NCI-H2029 (cell line): ENCODE measurements at places on chromosomes 2 and 18.

DNA sequence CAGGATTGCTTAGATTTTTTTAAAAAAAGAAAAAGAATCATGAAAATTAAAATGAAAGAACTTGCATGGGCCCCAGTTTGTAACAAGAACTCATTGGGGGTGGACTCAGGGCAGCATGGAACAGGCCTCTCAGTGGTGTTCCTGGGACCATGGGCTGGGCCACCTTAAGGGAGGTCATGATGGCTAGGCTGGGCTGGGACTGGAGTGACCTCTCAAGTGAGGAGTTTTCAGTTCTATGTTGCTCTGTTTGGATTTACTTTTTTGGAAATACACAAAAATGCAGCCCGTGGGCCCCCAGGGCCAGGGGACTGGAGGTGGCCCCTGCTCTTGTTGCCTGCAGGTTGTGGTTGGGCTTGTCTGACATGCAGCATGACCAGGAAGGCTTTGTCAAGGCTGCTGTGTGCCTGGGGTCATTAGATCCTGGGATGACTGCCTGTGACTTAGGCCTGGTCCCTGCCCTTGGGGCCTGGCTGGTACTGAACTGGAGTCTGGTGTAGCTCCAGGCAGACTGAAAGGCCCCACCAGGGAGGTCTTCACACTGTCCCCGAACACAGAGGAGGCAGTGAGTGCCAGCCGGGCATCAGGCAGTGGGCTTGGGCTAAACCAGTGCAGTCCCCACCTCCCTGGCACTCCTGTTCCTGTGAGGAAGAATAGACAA, 115.6 kb downstream of the GLI2 start:
- no peak for DNase-seq

DNA sequence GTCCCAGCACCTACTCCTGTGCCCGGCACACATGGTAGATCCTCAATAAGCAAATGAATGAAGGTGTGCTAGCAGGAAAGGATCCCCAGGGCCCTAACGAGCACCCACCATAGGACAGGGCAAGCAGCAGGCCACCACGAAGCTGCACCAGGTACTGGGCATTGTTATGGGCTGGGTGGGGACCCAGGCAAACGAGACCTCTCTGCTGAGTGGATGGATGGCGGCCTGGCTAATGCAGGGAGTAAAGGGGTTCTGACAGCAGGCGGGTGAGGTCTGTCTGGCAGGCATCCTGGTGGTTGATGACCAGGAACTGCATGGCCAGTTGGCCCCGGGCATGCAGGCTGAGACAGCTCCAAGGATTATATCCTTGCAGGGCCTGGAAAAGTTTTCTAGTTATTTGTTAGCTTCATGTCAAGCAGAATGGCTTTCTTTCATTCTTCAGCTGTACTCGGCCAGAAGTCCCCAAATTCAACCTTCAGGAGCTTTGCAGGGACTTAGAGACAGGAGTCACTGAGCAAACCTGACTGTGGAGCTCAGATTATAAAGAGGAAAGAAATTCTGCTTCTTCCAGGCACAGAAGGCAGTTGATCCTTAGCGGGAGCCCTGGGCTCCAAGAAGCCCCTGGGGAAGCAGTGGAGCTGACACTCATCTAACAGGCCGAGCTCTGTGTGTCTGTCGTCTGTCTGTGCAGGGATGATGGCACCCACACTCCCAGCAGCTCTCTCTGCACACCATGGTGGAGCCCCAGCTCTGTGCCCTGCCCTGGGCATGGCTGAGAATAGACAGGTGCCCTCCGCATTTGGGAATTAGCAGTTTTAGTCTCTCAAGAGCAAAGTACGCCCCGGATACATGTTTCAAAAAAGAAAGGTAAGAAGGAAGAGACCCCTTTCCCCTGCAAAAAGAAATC, 51.2 kb downstream of the SDC1 start:
- DNase-seq: no peak

GRCh38 chr2:105384216-105384615, 14.6 kb downstream of the FHL2 start:
- no peak for DNase-seq

- no peak for DNase-seq
Measured at GRCh38 chr2:173370198-173370597, 15.5 kb downstream of the CDCA7 start.

GRCh38 chr2:236157366-236157765, 10.8 kb downstream of the GBX2 start:
- DNase-seq: no peak

DNA sequence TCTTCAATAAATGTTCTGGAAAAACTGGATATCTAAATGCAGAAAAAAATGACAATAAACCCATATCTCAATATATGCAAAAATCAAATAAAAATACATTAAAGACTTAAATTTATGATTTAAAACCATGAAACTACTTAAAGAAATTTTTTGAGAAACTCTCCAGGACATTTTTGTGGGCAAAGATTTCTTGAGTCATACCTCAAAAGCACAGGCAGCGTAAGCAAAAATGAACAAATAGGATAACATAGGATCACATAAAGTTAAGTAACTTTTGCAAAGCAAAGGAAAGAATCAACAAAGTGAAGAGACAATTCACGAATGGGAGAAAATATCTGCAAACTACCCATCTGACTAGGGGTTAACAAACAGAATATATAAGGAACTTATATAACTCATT, 1545.5 kb downstream of the SUCLG1 start:
- no peak for DNase-seq

- no peak for DNase-seq
Measured at GRCh38 chr2:71504611-71505010, 51.2 kb downstream of the DYSF start.

- DNase-seq: peak; percentile 16
Measured at GRCh38 chr18:55406451-55406991, 181.5 kb downstream of the TCF4 start.

DNA sequence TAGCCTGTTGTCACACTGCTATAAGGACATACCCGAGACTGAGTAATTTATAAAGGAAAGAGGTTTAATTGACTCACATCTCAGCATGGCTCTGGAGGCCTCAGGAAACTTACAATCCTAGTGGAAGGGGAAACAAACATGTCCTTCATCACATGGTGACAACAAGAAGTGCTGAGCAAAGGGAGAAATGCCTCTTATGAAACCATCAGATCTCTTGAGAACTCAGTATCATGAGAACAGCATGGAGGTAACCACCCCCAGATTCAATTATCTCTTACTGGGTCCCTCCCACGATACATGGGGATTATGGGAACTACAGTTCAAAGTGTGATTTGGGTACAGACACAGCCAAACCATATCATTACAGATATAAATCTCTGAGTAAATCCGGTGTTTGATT, 148.7 kb downstream of the PRPF40A start:
- DNase-seq: no peak

DNA sequence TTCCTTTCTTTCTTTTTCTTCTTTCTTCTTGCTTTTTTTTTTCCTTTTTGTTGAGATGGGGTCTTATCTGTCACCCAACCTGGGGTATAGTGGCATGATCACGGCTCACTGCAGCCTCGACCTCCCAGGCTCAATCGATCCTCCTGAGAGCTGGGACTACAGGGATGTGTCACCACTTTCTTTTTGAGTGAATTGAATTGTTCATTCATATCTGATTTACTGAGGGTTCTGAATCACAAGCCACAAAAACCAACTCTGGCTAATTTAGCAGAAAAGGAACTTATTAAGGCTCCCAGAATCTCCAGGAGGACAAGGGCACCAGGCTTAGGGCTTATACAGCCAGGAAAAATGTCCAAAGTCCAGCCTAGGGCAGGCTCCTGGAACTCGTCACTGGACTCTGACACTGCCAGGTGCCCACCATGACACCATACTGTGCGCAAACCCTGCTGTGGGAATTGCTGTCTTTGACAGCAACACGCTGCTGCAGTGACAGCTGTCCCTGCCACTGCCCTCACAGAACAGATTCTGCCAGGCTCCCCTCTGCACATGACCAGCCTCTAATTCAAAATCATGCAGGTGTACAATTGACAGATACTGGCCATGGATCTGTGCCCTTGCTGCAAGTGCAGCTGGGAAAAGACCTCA, 42.9 kb upstream of the EML6 start:
- no peak for DNase-seq

DNA sequence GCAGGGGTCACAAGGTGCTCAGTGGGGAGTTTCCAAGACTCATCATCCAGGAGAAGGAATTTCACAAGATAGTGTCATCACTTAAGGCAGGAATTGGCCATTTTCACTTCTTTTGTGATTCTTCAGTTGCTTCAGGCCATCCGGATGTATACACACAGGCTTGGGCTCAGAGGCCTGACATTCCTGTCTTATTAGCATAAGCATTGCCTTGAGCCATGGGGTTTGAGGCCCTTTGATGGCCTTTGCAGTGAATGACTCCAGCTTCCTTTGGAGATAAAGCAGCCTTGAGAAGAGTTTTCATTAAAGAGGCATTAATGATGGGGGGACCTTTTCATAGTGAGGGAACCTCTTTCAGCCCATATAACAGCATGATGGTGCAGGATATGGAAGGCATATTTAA, 366.0 kb upstream of the CNTNAP5 start:
- no peak for DNase-seq

DNA sequence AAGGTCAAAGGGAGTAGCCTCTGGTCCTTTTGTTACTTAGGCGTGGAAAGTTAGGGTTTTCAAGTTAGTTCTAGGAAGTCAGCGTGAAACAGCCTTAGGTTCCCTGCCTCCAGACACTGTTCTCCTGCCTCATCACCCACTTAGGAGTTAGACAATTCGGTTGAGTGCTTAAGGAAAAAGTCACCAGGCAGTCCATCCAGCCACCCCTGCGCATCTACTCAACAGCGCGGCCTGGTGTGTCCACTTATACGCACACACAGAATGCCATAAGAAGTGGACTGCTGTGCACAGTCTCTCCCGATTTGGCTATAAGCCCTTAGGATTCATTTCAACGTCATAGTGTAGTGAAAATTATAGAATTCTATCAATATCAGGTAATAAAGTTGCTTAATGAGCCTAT, 470.8 kb upstream of the TNP1 start:
- no peak for DNase-seq

GRCh38 chr2:120797421-120798221, 62.0 kb downstream of the GLI2 start:
- DNase-seq: no peak

GRCh38 chr2:11864724-11865123, 118.3 kb downstream of the LPIN1 start:
- no peak for DNase-seq

- no peak for DNase-seq
Measured at GRCh38 chr18:47981320-47981719, 50.9 kb upstream of the SMAD2 start.

GRCh38 chr2:19104503-19104902, 253.9 kb downstream of the OSR1 start:
- no peak for DNase-seq

- no peak for DNase-seq
Measured at GRCh38 chr2:116732322-116732721, 1082.2 kb upstream of the DDX18 start.

DNA sequence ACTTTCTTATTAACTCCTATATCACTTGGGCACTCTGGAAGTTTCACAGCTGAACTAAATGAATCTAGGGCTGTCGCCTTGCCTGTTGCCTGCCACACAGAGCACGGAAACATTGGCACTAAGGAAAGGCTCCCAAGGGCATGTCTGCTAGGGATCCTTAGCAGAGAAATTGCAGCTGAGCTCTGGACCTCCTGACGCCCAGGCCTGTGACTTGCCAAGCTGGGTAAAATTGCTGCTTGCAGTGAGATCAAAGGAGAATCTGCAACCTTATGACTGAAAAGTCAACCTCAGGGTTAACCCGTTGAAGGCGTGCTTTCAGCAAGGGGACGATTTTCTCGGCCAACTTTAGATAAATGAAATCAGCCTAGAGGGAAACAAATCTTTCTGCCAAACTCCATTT, 189.8 kb downstream of the NCK2 start:
- no peak for DNase-seq

DNA sequence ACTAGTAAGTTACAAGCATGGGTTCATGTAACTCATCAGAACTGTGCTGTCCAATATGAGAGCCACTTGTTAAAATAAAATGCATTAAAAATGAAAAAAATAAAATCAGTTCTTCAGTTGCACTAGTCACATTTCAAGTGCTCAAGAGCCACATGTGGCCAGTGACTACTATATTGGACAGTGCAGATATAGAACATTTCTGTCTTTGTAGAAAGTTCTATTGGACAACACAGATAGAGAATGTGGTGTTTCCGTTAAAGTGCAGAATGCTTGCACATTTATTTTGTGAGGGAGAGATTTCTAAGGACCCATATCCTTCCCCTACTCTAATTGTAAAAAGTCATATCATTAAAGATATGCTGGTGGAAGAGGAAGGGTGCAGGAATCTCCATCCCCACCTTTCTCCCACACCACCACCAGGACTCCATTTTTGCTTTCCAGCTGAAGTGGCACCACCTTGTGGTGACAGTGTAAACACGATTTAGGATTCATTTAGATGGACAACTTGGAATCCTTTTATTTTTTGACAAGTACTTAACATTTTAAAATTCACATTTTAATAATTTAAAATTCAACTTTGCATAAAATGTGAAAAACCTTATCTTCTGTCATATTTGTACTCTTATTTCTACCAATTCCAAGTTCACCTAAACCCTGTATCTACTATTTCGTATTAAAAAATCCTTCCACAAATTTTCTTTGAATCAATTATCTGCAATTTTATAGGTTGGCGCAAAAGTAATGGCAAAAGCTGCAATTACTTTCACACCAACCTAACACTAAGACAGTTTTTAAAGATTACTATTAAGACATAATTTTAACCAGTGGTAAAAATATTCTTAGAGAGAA, 9.4 kb upstream of the CD302 start:
- peak; percentile 20 for DNase-seq

- peak; percentile 38 for DNase-seq
Measured at GRCh38 chr2:18178736-18179349, 300.4 kb downstream of the KCNS3 start.

DNA sequence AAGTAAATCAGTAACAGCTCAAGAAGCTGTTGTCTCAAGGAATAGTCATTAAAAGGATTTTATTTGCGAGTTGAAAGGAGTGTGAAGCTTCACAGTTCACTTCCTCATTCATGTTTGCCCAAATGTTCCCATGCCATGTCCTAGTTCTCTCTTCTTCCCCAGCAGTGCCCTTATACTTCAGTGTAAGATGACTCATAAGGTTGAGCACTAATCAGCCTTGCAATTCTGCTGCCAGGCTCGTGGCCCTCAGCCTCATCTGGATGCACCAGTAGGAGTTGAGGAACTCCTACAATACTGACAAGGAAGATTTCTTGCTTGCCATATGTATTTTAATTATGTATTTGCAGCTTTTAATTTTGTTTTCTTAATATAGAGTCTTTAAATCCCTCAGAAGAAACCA, 1980.4 kb downstream of the SUCLG1 start:
- DNase-seq: no peak

DNA sequence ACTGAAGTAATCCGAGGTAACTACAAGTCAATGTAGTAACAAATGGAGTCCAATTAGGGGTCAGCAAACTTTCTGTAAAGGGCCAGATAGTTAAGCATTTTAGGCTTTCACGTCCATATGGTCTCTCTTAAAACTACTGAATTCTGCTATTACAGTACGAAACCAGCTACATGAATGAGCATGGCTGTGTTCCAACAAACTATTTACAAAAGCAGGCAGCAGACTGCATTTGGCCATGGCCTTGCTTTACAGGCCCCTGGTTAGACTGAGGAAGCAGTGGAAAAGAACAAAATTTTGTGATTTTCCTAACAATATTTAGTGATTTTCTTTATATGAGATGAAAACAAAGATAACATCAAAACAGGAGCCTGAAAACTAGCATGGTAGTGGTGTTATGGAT, 64.0 kb downstream of the RTN4 start:
- DNase-seq: no peak
